ENCODE measurements at places on chromosomes 3 and 15.

GRCh38 chr3:105830836-105831235 lies 38.0 kb downstream of the CBLB start:
- DNase-seq: no peak

GRCh38 chr15:47362118-47362905 lies 355.0 kb upstream of the SEMA6D start:
- no peak for DNase-seq

DNA sequence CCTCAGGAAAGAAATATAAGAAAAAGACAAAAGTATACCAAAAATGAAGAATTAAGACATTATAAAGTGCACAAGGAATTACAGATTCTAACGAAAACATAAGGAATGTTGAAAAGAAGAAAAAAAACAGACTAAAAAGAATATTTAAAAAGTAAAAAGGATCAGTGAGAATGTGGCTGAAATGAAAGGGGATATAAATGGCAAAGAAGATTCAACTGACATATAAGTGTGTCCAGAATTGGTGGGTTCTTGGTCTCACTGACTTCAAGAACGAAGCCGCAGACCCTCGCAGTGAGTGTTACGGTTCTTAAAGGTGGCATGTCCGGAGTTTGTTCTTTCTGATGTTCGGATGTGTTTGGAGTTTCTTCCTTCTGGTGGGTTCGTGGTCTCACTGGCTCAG lies 44.8 kb downstream of the DCBLD2 start:
- no peak for DNase-seq

GRCh38 chr3:30852833-30853232 lies 41.6 kb downstream of the GADL1 start:
- no peak for DNase-seq

GRCh38 chr3:36155515-36155914 lies 224.8 kb upstream of the STAC start:
- no peak for DNase-seq

DNA sequence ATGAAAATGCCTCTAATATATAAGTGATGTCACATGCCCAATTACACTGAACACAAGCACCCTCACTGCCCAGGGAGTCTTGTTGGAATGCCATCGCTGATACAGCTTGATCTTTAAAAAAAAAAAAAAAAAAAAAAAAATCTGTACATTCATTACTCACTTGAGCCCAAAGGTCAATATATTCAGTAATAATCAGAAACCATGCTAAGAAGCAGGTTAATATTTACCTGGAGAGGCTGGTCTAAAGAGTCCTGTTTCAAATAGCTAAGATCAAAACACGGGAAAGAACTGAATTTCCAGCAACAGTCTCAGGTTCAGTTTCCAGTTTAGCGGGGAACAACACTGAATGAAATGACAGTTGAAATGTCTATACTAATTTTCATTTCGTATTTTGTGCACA lies 109.9 kb downstream of the UACA start:
- DNase-seq: no peak

GRCh38 chr3:190003681-190004123 lies 117.0 kb downstream of the P3H2 start:
- no peak for DNase-seq

All from endodermal cell (in vitro differentiated cells).